ENCODE measurements at places on chromosomes 7 and 10.

- no peak for DNase-seq
Observed at GRCh38 chr7:92609921-92610518, 19.8 kb upstream of the FAM133B start.

GRCh38 chr10:6667679-6668270 is 87.7 kb upstream of the PRKCQ start:
- DNase-seq: no peak

GRCh38 chr10:96663797-96664196 is 56.5 kb downstream of the PIK3AP1 start:
- no peak for DNase-seq

GRCh38 chr10:36051500-36051991 is 409.4 kb upstream of the FZD8 start:
- DNase-seq: no peak

DNA sequence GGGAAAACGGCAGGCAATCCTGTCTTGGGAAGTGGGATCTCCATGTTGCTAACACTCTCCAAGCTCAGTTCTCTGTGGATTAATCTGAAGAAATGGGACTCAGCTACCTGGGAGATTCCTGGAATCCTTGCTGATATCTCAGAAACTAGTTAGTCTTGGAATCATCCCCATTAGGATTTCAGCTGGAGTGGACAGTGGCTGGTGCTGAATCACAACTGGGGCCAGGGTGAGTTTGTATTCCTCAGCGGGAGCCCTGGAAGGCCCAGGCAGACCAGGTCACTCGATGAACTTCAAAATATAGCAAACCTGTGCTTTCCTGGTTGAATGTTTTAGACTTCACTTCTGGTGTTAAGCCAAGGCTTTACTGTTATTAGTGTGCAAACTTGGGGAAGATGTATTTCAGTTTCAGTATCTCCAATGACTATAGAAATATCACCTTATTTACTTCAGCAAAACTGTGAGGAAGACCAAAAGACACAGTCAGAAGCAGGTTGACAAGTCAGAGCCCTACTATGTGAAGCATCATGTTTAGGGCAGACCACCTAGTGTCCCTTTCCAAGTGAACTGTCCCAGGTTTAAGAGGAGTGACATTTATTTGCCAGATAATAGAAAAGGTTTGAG is 126.1 kb downstream of the AOAH start:
- DNase-seq: no peak

- DNase-seq: no peak
Observed at GRCh38 chr7:130279286-130279685, 12.6 kb downstream of the CPA2 start.

DNA sequence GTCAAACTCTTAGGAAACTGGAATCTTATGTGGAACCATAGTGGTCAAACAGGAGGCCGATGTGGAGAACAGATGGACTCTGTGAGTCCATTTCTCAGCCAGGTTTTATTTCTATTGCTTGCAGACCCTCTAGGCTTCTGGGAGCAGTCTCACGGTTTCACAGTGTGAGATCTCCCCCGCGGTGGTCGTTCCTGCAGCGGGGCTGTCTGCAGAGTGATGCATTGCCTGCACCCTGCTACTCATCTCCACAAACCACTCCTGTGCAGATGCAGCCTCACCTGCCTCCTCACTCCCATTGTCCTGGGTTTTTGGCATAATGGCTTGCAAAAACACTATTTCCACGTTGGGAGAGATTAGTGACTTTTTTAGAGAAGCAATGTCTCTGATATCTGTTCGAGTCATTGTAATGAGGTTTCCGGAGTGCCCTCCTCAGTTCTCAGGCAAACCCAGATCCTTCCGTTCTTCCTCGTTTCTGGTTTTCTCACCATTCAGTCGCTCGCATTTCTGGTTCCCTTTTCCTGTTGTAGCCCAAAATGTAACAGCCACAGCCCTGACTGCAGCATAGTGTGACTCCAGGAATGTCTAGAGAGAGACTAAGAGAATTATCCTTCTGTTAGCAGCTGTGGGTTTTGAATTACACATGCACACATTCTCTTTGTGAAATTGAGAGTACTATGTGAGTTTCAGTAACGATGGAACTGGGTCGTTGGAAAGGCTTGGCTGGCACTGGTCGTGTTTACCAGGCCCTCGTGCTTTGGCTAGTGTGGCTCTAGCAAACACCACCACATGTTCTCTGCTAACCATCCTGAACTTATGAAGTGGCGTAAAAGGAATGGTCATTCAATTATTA is 30.2 kb downstream of the ACADSB start:
- DNase-seq: no peak

DNA sequence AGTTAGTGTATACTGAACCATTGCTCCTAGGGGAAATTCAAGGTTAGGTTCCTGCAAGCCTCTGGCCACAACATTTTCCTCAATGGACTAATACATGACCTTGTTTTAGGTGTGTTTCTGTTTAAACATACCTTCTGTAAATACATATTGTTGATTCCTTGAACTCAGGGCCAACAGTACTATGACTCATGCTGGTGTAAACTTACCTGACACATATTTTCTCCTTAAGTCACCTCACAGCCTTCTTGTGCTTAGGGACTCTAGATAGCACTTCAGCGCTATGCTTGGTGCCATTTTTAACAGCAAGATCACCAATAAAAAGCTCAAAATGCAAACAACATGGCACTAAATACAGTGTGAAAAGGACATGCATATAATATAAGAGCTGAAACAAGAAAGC is 176.4 kb downstream of the TAX1BP1 start:
- DNase-seq: no peak

- DNase-seq: no peak
Observed at GRCh38 chr7:48109848-48110663, 21.0 kb downstream of the UPP1 start.

- no peak for DNase-seq
Observed at GRCh38 chr7:156656598-156656997, 16.0 kb downstream of the RNF32 start.

DNA sequence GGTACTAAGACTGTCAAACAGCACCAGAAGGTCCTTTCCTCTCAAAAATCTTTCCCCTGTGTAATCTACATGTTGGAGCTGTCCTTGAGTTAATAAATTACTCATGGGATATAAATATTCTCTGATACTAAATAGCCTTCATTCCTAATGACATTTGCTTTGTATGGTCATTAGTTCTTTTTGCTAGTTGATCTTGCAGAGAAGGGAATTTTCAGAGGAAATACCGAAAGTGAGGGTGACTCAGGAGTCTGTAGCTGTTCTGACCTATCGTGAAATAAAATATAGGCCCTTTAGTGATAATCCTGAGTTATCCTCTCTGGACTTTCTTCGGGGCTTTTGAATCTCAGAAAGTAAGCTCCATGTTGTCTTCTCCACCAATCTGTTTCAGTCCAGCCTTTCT is 19.4 kb upstream of the CLDN12 start:
- DNase-seq: no peak

GRCh38 chr10:104329735-104330134 is 8.5 kb downstream of the ITPRIP start:
- no peak for DNase-seq

DNA sequence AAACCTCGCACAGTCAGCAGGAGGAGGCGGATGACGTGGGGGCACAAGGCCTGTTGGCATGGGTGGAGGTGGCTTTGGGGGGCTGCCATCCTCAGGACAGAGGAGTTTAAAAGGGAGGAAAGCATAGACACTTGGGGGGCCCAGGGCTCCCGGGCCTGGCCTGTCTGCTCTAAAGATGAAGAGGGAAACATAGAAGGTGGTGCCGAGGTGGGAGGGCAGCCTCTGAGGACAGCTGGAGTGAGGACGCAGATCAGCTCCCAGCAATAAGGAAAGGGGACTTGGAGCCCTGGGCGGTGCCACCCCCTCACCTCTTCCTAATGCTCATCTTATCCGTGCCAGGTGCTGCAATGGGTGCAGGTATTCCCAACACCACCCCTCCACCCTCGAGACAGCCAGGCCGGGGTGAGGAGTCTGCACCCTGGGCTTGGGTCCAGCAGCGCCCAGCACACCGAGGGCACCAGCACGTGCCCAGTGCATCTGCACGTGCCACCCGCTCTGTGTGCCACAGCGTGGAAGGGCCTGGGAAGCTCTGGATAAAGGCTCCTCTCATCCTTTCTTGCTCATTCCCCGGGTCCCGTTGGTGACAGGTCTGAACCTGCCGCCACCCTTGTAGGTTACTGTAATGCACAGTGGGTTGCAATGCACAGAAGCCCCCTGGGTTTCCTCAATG is 566.0 kb upstream of the FOXK1 start:
- DNase-seq: no peak

GRCh38 chr7:128115821-128116723 is 84.8 kb upstream of the LRRC4 start:
- DNase-seq: no peak

DNA sequence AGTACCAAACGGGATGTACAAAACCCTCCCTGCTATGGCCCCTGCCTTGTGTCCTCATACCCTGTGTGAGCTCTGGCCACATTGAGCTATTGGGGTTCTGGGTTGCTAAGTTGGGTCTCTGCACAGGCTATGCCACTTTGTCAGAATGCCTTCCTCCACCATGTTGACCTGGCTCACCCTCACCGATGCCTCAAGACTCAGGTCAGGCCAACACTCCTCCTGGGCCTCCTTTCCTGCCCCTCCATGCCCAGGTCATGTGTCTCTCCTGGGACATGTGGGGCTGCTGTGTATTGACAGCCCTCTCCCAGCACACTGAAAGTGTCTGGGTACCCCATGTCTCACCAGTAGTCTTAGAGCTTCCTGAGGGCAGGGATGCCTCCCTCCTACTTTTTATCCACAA is 14.6 kb downstream of the TRPV5 start:
- DNase-seq: no peak

- DNase-seq: no peak
Observed at GRCh38 chr10:10017716-10018115, 1000.0 kb upstream of the CELF2 start.

DNA sequence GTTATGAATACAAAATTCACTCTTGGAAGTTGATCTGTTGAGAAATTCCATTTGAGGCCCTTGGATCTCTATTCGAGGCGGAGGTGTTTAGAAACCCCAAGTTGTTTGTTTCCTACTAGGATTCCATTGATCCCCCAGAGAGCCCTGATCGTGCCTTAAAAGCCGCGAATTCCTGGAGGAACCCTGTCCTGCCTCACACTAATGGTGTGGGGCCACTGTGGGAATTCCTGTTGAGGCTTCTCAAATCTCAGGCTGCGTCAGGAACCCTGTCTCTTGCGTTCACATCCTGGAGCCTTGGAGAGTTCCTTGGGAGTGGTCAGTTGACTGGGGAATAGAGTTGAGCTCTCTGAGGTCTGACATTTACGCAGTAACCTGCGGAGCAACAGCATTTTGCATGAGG is 1.2 kb downstream of the CFAP69 start:
- no peak for DNase-seq

- DNase-seq: no peak
Observed at GRCh38 chr7:149598721-149599308, 101.2 kb upstream of the ZNF746 start.

DNA sequence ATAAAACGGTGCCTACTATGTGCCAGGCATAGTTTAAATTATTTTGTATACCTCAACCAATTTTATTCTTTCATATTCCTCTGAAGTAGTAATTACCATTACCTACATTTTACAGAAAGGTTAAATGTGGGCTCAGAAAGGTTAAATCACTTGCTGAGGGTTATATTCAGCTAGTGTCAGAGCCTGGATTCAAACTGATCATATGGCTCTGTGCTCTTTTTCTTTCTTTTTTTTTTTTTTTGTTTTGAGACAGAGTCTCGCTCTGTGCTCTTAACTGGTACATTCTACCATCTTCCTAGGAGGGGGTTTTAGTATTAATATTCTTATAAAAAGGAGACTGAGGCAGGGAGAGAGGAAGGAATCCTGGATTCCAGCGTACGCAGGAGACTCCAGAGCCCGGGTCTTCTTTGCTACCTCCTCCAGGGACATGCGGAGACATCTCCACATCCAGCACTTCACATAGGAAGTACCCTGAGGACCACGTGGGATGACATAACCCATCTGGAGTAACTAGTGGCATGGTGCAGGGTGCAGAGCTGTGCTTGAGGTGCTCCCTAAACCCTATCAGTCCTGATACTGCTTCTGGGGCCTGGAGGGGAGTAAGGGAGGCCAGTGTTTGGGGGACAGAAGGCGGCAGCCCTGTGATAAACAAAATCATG is 29.6 kb upstream of the ATXN7L1 start:
- DNase-seq: no peak

- no peak for DNase-seq
Observed at GRCh38 chr7:75559355-75559975, 67.3 kb downstream of the SPDYE5 start.

GRCh38 chr7:151869968-151870918 is 6.7 kb downstream of the PRKAG2 start:
- no peak for DNase-seq

DNA sequence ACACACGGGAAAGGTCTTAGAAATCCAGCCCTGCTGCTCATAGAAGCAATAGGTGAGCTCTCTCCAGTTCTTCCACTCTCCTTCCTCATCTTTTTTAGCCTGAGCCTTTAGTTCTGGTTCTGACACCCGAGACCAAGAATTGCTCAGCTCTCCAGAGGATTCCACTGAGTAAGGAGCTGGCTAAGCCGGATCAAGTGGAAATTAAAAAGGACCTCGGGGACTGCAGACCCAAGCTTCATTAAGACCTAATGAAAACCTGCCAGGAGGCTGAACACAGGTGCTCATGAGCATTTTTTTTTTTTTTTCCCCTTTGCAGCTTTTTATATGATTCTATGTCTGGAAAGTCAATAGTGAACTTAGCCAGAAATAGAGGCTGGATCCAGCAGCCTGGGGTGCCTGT is 1176.0 kb upstream of the AUTS2 start:
- DNase-seq: no peak

GRCh38 chr10:74766501-74766900 is 59.9 kb upstream of the KAT6B start:
- DNase-seq: no peak

GRCh38 chr7:16492513-16493062 is 27.1 kb upstream of the SOSTDC1 start:
- DNase-seq: no peak

- DNase-seq: no peak
Observed at GRCh38 chr10:52379287-52379686, 65.2 kb downstream of the DKK1 start.

DNA sequence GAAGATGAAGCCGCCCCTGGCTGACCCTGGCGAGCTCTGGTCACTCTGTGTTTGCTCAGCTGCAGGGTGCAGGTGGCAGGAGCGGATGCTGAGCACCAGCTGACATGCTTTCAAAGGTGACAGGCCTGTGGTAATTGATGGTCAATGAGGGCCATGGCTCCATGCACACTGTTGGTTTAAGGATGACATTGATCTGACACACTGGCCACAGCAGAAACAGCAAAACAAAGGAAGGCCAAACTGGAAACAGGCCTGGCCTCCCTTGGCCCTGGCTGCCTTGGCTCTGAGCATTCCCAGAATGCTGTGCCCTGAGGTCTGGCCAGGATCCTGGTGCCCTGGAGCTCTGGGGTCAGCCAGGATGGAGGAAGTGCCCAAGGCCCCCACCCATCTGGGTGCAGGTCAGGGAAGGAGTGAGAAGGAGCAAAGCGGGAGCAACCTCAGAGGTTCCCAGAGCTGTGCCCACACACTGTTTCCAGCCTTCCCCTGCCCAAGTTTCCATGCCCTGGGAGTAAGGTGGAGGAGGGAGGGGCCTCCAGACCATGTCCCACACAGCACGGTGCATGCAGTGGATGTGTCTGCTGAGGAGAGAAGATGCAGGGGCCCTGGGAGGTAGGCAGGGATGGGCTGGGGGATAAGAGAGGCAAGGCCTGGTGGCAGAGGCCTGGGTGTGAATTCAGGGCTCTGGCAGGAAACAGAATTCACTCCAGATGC is 302.2 kb downstream of the RPS24 start:
- no peak for DNase-seq

Measured in NCI-H1417 treated with DMSO at 0.1 percent for 48 hours (cell line).